CD4-positive, alpha-beta T cell treated with Interleukin-17A for 1 hour (primary cell): ENCODE measurements at places on chromosomes 4 and X.

- peak; percentile 48 for DNase-seq
Observed at GRCh38 chr4:164977243-164978164, at the start of gene TRIM61. Gene TRIM61, minus strand, starts transcription at chr4:164977657. Its CDS starts 7,655 bp downstream, at chr4:164970002.

- peak; percentile 15 for DNase-seq
Observed at GRCh38 chr4:37758226-37758625, 68.3 kb upstream of the PGM2 start.

DNA sequence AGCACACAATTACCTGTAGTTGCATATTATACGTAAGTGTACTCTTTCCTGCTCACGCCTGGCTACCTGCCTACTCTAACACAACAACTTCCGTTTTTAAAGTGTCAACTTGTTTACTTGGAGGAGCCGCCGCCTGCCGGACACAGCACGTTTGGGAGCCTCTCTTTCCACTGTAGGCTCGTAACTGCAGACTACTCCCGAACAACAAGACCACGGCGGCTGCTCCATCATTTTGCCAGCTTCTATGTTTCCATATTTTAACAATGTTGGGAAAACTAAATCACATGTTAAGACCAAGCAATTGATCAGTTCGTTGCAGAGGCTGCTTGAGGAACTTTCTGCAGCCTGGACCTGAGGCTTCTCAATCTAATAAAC, 841 bp downstream of the MTNR1A start:
- no peak for DNase-seq

GRCh38 chr4:180993244-180993836, 1249.9 kb upstream of the TENM3 start:
- no peak for DNase-seq

- no peak for DNase-seq
Observed at GRCh38 chr4:110543577-110543976, 67.6 kb downstream of the ENPEP start.

DNA sequence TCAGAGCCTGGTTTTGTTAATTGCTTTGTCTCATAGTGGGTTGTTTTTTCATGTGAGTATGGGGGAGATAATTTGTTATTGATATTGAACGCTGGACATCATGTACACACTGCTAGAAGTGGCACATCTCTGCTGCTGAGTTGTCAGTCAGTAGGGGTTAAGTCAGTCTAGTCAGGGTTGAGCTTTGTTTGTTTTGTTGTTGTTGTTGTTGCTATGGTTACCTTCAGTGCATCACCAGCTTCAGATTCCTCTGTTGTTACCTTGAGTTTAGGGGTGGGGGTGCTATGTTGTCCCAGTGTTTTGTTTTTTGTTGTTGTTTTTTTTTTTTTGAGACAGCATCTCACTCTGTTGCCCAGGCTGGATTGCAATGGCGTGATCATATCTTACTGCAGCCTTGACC, 9.9 kb downstream of the YIPF6 start:
- peak; percentile 60 for DNase-seq

- DNase-seq = no peak
Observed at GRCh38 chr4:94285666-94286065, 57.0 kb downstream of the HPGDS start.

DNA sequence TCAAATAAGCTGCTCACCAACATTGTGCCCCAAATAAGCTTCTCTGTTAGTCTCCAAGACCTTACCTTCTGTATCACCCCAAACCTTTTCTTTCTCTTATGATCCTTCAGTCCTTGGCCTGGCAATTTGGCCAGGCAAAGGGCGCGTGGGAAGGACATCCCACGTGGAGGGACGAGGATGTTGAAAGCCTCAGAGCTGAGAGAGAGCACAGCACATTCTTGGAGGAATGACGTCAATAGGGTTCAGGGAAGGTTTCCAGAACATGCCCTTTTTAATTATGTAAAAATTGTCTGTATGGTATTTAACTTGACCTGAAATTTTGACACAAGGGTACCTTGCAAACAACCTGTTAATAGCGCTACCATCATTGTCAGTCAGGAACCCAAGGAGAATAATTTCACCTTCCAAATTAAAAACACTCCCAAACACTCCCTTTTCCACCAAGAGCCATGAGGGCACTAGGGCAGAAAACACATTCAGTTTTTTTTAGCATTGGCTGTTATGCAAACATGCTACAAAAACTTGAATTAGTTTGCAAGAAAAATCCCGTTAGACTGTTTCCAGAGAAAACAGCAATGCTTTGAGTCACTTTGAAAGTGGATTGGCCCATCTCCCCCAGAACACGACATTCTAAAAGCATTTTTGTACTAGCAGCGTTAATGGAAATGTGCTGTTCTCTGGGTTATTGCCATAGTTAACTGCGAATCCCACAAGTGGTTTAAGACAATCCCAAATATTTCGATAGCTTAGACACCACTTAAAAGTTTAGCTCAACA, 183.2 kb upstream of the PUDP start:
- no peak for DNase-seq

- DNase-seq = no peak
Observed at GRCh38 chrX:50343917-50344316, 126.7 kb downstream of the DGKK start.

- no peak for DNase-seq
Observed at GRCh38 chr4:4481399-4481994, 60.4 kb downstream of the STX18 start.

DNA sequence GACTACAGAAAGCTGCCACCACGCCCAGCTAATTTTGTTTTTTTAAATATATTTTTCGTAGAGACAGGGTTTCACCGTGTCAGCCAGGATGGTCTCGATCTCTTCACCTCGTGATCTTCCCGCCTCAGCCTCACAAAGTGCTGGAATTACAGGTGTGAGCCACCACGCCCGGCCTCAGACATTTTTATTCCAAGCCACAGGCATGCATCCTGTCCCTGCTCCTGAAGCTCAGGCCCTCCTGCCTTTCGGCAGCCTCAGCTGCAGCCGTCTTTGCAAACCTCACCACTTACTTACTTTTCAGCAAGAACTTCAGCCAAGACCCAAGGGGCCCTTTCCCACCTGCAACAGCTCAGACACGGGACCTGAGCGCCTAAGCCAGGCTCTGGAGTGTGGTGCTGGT, 26.0 kb downstream of the FAM53A start:
- no peak for DNase-seq

DNA sequence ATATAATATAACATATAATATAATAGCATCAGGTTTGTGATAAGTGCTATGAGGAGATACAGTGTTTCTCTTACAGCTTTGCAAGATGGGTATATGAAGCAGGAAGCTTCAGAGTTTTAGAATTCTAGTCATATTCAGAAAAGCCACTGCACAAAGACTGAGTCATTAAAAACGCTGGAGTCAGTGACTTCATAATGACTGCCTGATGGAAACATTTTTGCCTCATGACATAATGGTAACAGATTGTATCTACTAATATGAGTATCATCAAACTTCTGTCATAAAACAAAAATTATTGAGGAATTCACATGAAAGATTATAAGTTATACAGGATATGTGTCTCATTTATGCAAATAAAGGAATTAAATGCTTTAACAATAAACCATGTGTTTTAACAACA, 46.8 kb downstream of the EPHA5 start:
- DNase-seq = no peak

DNA sequence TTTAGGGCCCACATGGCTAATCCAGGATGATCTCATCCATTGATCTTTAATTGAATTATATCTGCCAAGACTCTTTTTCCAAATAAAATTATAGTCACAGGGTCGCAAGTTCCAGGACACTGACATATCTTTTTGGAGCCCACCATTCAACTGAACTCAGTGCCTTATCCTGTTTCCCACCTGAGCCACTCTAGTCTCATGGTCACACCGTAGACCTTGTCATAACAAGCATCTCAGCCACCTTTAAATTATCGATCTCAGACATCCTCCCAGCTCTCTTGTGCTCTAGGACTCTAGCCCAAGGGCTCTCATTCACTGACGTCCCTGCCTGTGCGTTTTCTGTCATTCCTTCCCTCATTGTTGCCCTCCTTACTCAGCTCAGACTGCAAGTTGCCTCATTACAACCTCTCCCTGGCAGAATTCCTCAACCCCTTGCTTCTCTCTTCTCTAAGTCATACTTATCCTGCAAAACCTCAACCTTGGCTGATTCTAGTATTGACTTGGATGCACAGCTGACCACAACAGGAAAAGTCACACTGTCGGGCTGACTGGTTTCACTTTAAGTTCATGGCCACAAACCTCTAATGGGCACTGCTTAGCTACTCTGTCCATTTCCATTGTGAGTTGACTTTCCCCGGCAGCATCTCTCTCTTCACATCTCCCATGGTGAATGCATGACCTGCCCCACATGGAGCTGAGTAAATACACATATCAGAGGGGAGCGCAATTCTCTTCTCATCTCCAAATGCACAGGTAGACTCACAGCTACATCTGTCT, 91.0 kb upstream of the TRIM2 start:
- DNase-seq = peak; percentile 8

- no peak for DNase-seq
Observed at GRCh38 chr4:165111906-165112367, 723 bp downstream of the TMEM192 start.

- DNase-seq = no peak
Observed at GRCh38 chr4:75736862-75737261, 12.5 kb downstream of the USO1 start.

GRCh38 chr4:62191451-62192240, 991.5 kb downstream of the ADGRL3 start:
- no peak for DNase-seq

GRCh38 chrX:152989292-152989658, 4.6 kb downstream of the PNMA5 start:
- DNase-seq = peak; percentile 3

- DNase-seq = no peak
Observed at GRCh38 chrX:54695816-54696487, 102.1 kb downstream of the ITIH6 start.

DNA sequence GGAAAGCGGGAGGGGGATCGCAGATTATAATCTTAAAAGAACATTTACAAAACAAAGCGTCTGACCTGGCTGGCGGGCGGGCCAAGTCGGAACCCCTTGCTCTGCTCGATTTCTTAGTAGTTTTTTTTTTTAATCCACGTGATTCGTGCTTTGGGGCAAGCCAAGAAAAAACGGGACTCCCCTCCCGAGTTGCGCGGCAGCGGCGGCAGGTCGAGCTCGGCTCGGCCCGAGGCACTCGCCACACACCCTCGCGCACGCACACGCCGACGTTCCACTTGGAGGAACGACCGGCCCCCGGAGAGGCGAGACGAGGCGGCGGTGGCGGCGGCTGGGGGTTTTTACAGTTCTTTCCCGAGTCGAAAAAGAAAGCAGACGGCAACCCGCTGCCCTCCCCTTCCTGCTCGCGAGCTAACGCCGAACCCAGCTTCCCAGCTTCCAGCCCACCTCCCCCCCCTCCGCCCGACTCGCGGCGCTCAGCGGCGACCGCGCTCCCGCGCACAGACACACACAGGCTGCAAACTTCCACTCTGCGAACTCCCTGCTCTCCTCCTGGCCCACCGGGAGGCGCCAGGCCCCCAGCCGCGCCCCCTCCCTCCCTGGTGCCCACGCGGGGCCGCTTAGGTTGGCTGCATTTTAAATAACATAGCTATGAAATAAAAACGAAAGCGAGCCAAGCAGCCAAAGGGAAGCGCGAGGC, 1.2 kb downstream of the BCOR start:
- DNase-seq = peak; percentile 74

GRCh38 chr4:124883632-124884031, 171.1 kb upstream of the ANKRD50 start:
- no peak for DNase-seq

GRCh38 chrX:4800756-4801155, 1087.3 kb upstream of the PRKX start:
- DNase-seq = no peak

- DNase-seq = no peak
Observed at GRCh38 chrX:15310117-15310516, 5.3 kb downstream of the ASB11 start.

GRCh38 chr4:54102531-54103106, 2.7 kb downstream of the GSX2 start:
- no peak for DNase-seq

DNA sequence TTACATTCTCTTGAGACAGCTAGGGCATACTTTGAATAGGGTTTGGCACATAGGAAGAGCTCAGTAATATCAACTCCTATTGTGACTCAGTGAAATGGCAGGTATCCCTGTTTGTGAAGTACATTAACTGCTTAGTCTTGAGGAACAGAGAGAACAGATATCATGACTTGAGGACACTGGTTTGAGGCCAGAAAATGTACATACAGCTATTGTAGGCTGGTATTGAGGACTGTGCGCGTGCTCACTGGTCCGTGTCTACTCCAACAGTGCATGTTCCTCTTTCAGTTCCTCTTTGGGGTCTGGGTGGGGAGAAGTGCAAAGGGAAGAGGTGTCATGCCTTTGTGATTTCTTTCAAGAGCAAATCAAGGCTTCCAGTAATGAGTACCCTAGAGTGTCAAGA, 34.6 kb upstream of the TBC1D9 start:
- peak; percentile 20 for DNase-seq

DNA sequence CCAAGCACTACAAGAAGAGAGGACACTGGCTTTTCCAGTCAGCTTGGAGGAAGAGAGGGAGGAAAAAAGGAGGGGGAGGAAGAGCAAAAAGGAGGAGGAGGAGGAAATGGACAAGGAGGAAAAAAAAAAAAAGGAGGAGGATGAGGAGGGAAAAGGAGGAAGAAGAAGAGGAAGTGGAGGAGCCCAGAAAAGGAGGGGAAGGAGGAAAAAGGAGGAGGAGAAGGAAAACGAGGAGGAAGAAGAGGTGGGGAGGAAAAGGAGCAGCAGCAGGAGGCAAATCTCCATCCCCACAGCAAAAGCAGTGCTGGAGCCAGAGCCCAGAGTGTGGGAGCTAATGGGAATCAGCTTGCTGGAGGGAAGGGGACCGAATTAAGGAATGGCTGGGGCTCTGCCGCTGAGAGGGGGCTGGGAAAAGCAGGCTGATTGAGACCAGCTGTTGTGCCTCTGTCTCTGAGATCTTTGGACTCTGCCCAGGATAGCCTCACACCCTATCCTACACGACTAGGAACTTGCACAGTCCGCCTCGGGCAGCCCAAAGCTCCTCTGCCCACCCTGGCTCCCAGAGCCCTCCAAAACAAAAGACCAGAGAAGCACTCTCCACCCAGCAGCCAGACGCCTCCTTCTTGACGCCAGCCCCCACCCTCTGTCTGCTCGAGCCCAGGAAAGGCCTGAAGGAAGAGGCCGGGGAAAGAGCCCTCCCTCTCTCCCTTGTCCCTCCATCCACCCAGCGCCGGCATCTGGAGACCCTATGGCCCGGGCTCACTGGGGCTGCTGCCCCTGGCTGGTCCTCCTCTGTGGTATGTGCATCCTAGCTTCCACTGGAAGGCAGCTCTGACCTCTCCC, at the start of gene XPNPEP2:
TSS of gene XPNPEP2 (plus strand) at position 514 of the 843 bp plus-strand sequence. CDS start at position 749, 235 bp downstream.
- DNase-seq = no peak

GRCh38 chrX:8724300-8724699, 7.6 kb downstream of the ANOS1 start:
- DNase-seq = no peak

DNA sequence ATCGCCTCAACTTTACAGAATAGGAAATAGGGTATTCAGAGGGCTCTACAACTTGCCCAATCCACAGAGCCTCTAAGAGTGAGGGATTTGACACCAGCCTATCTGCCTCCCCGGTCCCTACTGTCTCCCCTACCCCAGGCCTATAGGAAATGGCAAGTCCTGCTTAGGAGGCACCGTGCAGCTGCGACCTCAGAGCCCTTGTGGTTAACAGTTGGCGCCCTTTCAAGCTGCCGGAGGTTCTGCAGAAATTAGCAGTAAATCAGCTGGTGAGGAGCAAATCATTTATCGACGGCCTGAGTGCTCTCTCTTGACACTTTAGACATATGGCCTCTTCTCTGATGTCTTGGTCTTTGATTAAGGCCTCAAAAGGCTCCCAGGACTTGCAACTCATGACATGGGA, 96.9 kb downstream of the CLNK start:
- peak; percentile 39 for DNase-seq

GRCh38 chrX:44698357-44698756, 145.5 kb upstream of the DUSP21 start:
- DNase-seq = no peak
